ENCODE measurements at places on chromosomes 4 and X. TPM values are rescaled to one million over a fixed set of nuclear protein-coding genes. Genes with fewer than 3 reads are reported as not detected.

DNA sequence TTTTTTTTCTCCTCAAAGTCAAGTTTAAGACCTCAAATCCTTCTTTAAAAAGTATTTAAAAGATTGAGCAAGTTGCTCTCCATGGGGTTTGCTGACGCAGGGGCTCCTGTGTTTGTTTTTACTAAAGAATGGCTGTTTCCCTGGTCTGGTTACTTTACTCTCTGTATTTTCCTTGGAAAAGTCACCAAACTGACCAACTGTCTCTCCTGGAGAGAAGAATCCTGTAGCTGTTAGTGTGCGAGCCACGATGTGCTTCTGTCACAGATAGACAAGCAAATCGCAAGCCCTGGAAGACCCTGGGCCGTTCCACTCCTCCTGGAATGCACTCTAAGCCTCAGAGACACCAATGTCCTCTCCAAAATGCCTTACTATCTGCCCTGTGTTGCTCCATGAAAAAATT is 212.1 kb downstream of the CHIC2 start:
- no peak overlapping the region for H3K4me3 ChIP-seq
- no peaks in the 10 kb centered on the region for H3K27me3 ChIP-seq
- no peak overlapping the region for H3K27ac ChIP-seq

DNA sequence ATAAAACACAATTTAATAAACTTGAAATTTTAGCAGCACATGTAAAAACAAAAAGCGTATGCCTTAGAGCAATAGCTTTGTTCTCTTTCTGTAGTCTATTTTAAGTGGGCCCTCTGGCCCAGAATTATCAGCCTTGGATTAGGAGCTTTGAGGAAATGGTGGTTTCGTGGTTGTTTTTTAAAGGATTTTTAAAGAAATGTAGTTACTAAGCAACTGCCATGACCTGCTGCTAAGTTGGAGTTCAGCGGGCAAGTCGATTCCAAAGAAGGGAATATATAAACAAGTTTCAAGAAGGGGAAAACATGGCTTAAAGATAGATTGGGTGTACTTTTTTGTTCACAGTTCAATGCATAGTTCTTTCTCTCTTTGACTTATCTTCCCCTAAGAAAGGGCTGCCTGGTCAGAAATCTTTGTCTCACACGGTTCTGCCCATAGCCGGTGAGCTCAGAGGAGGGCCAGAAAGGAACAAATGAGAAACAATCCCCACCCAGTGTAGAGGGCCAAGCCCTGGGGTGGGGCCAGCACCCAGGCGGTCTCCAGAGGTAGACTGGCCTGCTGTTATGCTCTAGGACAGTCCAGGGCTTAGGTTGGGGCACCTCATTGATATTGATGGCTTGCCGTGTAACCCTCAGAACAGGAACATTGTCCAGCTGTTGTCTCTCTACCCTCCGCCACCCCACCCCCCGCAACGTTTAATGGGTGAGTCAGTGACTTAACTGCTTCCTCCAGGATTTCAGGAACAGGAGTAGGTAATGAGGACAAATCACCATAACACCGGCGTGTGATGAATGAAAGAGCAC is 32.5 kb downstream of the DLG3 start:
- no peaks in the 10 kb centered on the region for H3K4me1 ChIP-seq
- peaks cover 4% of the 10 kb centered on the region for H3K36me3 ChIP-seq
- DNase-seq = no peak
- H3K4me3 ChIP-seq = no peak overlapping the region

DNA sequence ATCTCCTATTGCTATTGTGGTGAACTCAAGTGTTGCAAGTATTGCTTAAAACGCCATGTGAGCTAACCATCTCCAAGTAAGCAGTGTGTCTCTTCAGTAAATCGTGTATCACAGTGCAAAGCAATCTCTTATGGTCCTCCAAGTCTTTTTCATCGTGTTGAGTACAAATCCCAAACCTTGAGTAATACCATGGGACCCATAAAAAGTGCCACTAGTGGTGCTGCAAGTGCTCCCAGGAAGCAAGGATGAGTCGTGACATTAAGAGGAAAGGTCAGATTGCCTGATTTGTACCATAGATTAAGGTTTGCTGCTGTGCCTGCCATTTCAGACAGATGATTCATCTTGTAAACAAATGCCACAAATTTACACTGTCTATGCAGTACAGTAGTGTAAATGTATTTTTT is 66.9 kb upstream of the BMPR1B start:
- no peaks in the 10 kb centered on the region for H3K27me3 ChIP-seq
- no peak overlapping the region for H3K4me3 ChIP-seq
- H3K27ac ChIP-seq = no peak overlapping the region
- DNase-seq = no peak
- H3K36me3 ChIP-seq = no peaks in the 10 kb centered on the region

Gene PDE5A
- 2.5 TPM for total RNA-seq

DNA sequence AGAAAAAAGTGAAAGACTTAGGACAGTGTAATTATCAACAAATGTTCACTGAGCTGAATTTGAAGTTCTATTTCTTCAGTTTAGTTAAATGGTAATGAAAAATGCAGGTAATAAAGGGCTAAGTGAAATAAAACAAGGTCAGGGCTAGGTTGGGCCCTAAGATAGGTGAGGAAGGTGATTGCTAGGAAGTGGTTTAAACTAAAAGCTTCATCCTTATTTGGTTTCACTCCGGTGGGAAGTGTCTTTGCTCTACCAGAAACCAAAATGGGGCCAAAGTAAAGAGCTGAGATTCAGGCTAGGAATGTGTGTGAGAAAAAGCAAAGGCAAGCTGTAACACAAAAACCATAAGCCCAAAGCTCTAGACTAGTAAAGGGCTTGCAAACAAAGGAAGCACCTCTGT is 31.0 kb downstream of the TAB3 start:
- H3K4me1 ChIP-seq = no peaks in the 10 kb centered on the region
- no peak overlapping the region for H3K27ac ChIP-seq
- no peak for DNase-seq
- no peak overlapping the region for H3K4me3 ChIP-seq
- no peaks in the 10 kb centered on the region for H3K27me3 ChIP-seq

GRCh38 chrX:17803449-17803848 is 57.6 kb downstream of the RAI2 start:
- no peaks in the 10 kb centered on the region for H3K27me3 ChIP-seq
- H3K4me3 ChIP-seq = no peak overlapping the region
- no peaks in the 10 kb centered on the region for H3K4me1 ChIP-seq
- DNase-seq = no peak
- no peaks in the 10 kb centered on the region for H3K36me3 ChIP-seq

GRCh38 chrX:115562480-115562847 is 1.5 kb downstream of the PLS3 start:
- H3K36me3 ChIP-seq = no peaks in the 10 kb centered on the region
- H3K27ac ChIP-seq = no peak overlapping the region
- H3K27me3 ChIP-seq = peaks cover 10% of the 10 kb centered on the region
- no peak overlapping the region for H3K4me3 ChIP-seq

GRCh38 chr4:7352486-7352885 is 82.2 kb downstream of the PSAPL1 start:
- H3K4me3 ChIP-seq = no peak overlapping the region
- no peaks in the 10 kb centered on the region for H3K36me3 ChIP-seq
- no peaks in the 10 kb centered on the region for H3K27me3 ChIP-seq
- H3K27ac ChIP-seq = no peak overlapping the region
- DNase-seq = no peak
- H3K4me1 ChIP-seq = no peaks in the 10 kb centered on the region

DNA sequence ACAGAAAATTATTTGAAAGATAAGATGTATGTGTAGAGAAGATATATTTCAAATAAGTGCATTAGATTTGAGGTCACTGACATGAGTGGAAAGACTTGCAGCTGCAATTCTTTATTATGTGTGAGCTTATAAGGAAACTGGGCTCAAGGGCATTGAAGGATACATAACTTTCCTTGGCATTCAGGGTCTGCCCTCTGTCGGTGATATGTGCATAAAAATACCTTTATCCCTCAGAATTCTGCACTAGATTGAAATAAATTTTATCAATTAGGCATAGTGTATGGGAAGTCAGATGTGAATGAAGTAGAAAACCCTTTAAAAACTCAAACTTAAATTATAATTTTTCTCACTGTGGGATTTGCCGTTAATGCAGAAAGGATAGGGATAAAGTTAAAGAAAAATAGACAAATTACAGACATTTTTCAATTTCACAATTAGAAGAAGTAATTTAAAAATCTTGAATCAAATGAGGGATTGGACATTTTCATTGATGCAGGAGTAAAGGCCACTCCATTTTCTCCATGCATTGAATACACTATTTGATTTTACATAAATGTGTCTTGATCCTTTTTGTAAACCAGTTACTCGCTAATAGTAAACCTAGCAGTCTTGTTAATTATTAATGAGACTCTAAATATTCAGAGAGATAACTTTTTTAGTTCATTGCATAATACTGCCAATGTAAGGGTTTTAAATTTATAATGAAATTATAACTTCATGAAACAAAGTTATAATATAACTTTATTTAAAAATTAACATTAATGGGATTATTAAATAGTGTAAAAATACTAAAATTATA is 21.0 kb upstream of the ETNPPL start:
- H3K27ac ChIP-seq = no peak overlapping the region
- no peaks in the 10 kb centered on the region for H3K4me1 ChIP-seq
- H3K27me3 ChIP-seq = no peaks in the 10 kb centered on the region

Gene CLCN4
- 0.23 TPM for total RNA-seq

GRCh38 chr4:183430317-183430993 is 14.0 kb upstream of the CDKN2AIP start:
- DNase-seq = no peak
- no peak overlapping the region for H3K4me3 ChIP-seq
- no peaks in the 10 kb centered on the region for H3K27me3 ChIP-seq
- H3K36me3 ChIP-seq = no peaks in the 10 kb centered on the region
- peaks cover 11% of the 10 kb centered on the region for H3K4me1 ChIP-seq
- H3K27ac ChIP-seq = no peak overlapping the region

DNA sequence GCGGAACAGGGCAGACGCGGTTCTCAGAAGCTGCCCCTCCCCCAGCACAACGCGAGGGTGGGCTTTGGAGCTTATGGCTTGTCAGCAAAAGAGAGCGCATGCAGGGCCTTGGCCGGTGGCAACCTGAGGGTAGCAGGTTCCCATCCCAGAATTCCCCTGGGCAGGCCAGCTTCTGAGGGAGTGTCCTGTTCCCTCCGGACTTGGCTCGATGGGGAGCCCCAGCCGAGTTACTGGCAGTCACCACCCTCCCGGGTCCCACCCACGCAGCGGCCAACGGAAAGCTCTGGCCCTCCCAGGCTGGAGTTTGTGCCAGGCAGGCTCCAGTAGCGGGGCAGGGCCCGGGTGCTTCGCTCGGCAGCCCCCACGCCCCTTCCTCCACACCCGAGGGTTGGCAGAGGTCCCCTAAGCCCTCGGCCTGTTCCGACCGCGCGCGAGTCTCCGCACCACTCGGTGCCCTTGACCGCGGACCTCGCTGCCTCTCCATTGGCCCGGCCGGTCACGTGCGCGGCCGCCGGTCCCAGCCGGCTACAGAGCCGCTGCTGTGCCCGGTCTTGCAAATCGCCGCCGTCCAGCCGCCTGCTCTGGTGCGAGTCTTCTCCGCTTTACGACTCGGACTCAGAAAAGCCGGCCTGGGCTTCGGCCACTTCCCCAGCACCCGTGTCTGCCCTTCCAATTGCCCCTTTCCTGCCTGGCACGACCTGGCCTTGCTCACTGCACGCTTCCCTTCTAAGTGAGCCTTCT is 20.9 kb upstream of the MTM1 start:
- no peaks in the 10 kb centered on the region for H3K36me3 ChIP-seq
- peak; percentile 21 for DNase-seq
- H3K27me3 ChIP-seq = no peaks in the 10 kb centered on the region
- H3K4me3 ChIP-seq = peak overlapping the region; percentile 34
- H3K4me1 ChIP-seq = peaks cover 60% of the 10 kb centered on the region

- H3K36me3 ChIP-seq = no peaks in the 10 kb centered on the region
- H3K27ac ChIP-seq = no peak overlapping the region
- no peak overlapping the region for H3K4me3 ChIP-seq
- DNase-seq = peak; percentile 6
- H3K27me3 ChIP-seq = no peaks in the 10 kb centered on the region
Measured at GRCh38 chrX:17839269-17839668, 21.8 kb downstream of the RAI2 start.

- H3K4me3 ChIP-seq = no peak overlapping the region
- H3K4me1 ChIP-seq = no peaks in the 10 kb centered on the region
- H3K27ac ChIP-seq = no peak overlapping the region
Measured at GRCh38 chr4:107220976-107221375, 184.9 kb upstream of the DKK2 start.

GRCh38 chr4:163681208-163681821 is 186.8 kb downstream of the TMA16 start:
- H3K27ac ChIP-seq = no peak overlapping the region
- H3K27me3 ChIP-seq = no peaks in the 10 kb centered on the region
- no peak for DNase-seq
- H3K4me3 ChIP-seq = no peak overlapping the region
- no peaks in the 10 kb centered on the region for H3K4me1 ChIP-seq
- no peaks in the 10 kb centered on the region for H3K36me3 ChIP-seq

DNA sequence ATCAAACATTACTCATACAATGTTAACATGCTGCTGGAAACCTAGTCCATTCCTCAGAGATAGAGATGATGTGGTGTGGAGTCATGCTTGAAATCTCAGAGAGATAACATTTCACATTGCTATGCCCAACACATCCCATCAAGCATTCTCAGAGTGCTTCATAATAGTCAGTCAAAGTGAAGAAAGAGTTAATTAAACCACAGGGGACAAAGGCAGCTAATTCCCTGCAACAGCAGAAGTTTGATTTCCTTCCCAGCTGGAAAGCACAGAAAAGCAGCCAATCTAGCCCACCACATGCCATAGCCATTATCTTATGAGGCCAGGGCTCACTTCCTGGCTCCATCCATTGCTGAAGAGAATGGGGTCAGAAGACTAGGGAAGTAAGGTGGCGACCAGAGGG is 8.9 kb downstream of the KDR start:
- no peaks in the 10 kb centered on the region for H3K4me1 ChIP-seq
- no peak overlapping the region for H3K4me3 ChIP-seq
- H3K27ac ChIP-seq = no peak overlapping the region
- no peak for DNase-seq
- no peaks in the 10 kb centered on the region for H3K27me3 ChIP-seq
- H3K36me3 ChIP-seq = no peaks in the 10 kb centered on the region

GRCh38 chr4:164446516-164446915 is 307.4 kb upstream of the SMIM31 start:
- no peak overlapping the region for H3K4me3 ChIP-seq
- no peaks in the 10 kb centered on the region for H3K36me3 ChIP-seq
- no peaks in the 10 kb centered on the region for H3K27me3 ChIP-seq
- H3K4me1 ChIP-seq = no peaks in the 10 kb centered on the region

- H3K27ac ChIP-seq = no peak overlapping the region
- H3K4me1 ChIP-seq = peaks cover 20% of the 10 kb centered on the region
- peaks cover 26% of the 10 kb centered on the region for H3K27me3 ChIP-seq
- no peak for DNase-seq
- peak overlapping the region; percentile 40 for H3K4me3 ChIP-seq
Measured at GRCh38 chr4:81031796-81032551, 1.5 kb downstream of the BMP3 start.

DNA sequence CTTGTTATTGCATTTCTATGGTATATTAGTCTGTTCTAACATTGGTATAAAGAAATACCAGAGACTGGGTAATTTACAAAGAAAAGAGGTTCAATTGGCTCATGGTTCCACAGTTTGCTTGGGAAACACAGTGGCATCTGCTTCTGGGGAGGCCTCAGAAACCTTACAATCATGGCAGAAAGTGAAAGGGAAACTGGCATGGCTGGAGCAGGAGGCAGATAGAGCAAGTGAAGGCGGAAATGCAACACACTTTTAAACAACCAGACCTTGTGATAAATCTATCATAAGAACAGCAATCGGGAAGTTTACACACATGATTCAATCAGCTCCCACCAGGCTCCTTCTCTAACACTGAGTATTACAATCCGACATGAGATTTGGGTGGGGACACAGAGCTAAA is 346.6 kb upstream of the GNPDA2 start:
- DNase-seq = no peak
- no peak overlapping the region for H3K27ac ChIP-seq
- H3K27me3 ChIP-seq = no peaks in the 10 kb centered on the region
- no peaks in the 10 kb centered on the region for H3K4me1 ChIP-seq
- no peaks in the 10 kb centered on the region for H3K36me3 ChIP-seq

All from natural killer cell (primary cell).